ENCODE measurements at places on chromosomes 1 and 21.

DNA sequence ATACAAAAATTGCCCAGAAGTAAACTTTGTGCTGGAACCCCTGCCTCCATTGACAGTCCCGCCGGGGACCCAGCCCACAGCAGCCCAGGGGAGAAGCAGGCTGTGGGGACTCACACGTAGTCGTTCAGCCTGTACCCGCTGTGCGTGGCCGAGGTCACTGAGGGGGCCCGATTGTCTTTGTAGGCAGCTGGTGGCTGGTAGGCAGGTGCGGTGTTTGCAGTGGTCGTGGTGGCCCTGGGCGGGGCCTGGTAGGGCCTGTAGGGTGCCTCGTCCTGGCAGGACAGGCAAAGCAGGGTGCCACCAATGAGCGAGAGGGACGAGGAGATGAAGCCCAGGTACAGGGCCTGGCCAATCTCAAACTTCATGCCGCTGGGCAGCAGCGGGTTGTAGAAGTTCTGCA, 19.1 kb downstream of the CLDN14 start:
- no peak for DNase-seq

DNA sequence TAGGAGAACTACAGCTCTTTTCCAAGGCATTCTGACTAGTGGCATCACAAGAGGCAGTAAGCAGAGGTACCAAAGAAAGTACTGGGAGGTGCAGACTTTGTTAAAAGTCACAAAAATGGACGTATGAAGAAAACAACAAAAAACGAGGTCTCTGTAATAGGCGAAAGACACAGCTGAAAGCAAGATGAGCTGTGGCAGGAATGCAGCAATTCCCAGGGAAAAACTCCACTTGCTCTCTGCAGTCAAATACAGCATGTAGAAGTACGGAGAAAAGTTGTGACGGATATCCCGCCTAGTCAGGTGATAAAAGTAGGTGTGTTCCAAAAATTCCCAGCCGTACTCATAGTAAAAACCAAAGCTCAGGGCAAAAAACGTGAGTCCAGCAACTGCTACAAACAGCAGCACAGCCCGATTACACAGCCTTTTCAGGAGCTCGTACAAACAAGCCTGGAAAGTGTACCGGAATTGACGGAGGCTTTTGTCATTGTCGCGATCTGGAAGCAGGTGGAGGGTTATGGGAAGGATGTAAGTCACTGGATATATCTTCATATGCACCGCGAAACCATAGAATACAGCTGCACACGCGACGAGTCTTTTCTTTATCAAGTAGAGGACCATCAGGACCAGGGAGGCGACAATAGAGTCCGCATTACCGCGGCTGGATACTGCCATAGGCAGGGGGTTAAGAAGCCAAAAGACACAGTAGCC, 979 bp downstream of the PIGM start:
- no peak for DNase-seq

DNA sequence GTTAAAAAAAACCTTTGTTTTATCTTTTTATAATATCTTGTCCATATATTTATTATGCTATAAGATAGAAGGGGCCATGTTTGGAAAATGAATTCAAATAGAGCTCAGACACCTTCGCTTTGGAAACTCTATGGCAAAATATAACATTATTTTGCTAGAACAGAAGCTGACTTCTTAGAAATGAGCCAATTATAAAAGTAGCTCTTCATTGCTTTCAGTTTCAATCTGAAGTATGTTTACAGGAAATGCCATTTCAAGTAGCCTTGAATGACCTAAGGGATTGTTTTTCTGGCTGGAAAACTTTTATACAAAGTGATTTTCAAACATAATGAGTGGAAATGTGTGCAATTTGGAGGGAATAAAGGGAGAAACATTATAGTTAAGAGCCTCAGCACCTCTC, 37.8 kb upstream of the GBP5 start:
- no peak for DNase-seq

DNA sequence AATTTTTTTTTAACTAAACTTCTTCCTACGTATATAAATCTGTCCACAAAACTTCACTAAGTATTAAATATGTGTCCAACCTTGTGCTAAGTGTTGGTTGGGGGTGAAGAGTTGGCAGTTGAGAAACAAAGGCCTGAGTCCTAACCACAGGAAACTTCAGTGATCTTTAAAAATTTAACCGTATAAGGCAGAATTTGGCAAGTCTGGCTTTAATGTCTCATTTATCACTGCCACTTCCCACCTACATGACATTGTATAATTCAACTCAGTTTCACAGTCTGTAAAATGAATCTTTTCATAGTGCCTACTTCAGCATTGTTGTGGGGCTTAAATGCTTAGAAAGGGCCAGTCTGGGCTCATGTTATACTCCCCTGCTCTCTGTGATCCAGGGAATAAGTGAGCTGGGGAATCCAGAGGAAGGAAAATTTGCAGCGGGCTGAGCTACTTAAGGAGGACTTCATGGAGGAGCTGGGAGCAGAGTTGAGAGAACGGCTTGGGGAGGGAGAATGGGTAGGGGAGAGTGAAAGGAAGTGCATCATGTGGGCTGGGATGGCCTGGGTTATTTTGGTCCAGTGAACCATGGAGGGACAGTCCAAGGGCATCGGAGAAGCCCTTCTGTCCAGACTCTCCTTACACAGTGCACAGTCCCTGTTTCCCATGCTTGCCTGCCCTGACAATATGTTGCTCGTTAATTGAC, 14.5 kb downstream of the IFNAR2 start:
- DNase-seq, result no peak

GRCh38 chr1:183310753-183311479, 107.3 kb downstream of the NMNAT2 start:
- DNase-seq, result no peak

- no peak for DNase-seq
Measured at GRCh38 chr1:47859092-47859743, 138.0 kb downstream of the TRABD2B start.

DNA sequence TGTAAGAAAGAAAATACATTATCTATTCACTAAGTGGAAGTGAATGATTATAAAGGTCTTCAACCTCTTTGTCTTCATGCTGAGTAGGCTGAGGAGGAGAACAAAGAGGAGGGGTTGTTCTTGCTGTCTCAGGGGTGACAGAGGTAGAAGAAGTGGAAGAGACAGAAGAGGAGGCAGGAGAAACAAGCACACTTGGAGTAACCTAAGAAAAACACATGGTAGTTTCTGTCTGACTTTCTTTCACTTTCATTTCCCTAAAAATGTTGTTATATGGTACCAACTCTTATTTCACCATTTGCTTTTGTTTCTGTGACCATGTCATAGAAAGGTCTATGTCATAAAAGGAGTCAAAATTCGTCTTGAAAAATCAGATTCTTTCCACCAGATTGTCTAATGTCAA, 696.6 kb upstream of the BRINP3 start:
- no peak for DNase-seq

GRCh38 chr1:171654942-171655745, 2.7 kb upstream of the MYOC start:
- DNase-seq, result peak; percentile 40

GRCh38 chr1:161133220-161133740, 813 bp upstream of the DEDD start:
- no peak for DNase-seq

- DNase-seq, result no peak
Measured at GRCh38 chr1:112296908-112297307, 99.1 kb upstream of the CTTNBP2NL start.

- DNase-seq, result no peak
Measured at GRCh38 chr1:96362623-96363022, 359.0 kb upstream of the PTBP2 start.

DNA sequence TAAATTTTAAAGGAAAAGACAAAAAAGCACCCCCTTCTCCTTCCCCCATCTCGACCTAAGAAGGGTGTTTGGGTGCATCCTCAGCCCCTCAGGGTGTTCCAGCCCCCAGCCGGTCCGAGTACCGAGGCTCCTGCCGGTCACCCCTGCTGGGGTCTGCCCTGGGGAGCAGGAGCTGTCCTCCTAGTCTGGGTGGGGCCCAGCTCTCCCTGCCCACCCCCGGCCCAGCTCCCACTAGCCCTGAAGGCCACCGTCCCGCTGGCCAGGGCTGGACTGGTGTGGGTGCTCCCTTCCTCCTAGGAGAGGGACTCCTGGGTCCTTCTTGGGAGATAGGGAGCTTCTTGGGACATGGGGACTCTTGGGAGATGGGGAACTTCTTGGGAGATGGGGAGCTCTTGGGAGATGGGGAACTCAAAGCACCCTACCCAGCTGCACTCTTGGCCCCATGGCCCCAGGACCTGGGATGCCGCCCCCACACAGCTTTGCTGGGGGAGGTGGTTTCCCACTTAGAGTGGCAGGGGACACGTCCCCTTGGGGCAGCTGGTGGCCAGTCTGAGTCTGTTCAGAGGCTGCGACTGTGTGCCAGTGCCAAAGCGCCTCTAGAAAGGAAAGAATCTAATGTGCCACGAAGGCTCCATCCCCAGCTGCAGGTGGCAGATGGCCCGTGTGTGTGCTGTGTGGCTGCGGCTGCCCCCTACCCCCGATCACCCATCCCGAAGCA, 44.5 kb downstream of the MORN1 start:
- DNase-seq, result no peak

DNA sequence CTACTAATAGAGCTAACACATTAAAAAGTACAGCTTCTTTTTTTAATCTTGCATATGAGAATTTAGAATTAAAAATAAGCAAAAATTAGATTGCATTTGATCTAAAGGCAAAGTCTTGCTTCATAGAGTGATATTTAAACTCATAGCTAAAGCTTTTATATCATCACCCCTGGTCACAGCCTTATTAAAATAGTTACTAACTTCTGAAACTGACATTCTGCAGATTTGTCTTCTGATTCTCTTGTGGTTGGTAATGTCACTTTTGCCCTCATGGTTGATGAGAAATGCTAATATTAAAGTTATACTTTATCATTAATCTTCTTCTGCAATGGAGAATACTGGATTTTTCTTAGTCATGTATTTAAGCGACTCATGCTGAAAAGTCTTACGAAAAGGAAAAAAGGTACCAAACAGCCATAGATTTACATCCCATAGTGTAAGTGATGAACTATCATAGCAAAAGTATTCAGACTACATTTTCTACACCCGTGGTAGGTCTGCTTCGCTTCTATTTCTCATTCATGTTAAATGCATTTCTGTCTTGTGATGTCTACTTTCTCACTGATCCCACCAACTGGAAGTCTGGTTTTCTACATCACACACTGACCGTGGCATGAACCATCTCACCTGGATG, 330.5 kb upstream of the B3GALT2 start:
- DNase-seq, result no peak

DNA sequence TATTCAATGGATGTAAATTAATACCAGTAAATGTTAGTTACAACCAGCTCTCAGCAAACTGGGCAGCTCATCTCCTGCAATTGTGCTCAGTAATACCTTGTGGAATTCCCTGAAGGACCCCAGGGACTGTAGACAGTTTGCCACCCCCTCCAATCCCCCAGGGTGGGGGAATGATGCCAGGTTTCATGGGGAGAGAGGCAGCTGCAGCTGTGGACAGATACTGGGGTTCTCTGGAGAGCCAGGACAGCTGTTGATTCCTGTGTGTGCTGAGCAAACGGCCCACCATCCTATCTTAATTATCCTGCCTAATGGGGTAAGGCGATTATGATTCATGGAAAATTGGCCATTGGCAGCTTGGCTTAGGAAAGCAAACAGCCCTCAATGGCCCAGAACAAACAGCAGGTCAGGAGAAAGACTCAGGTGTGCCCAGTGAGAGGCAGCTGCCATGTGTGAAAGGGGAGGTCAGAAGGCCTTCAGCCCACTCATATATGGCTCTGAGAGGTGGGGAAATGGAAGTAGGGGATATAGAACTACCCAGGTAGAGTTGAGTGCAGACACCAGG, 148.9 kb upstream of the CTTNBP2NL start:
- DNase-seq, result no peak

DNA sequence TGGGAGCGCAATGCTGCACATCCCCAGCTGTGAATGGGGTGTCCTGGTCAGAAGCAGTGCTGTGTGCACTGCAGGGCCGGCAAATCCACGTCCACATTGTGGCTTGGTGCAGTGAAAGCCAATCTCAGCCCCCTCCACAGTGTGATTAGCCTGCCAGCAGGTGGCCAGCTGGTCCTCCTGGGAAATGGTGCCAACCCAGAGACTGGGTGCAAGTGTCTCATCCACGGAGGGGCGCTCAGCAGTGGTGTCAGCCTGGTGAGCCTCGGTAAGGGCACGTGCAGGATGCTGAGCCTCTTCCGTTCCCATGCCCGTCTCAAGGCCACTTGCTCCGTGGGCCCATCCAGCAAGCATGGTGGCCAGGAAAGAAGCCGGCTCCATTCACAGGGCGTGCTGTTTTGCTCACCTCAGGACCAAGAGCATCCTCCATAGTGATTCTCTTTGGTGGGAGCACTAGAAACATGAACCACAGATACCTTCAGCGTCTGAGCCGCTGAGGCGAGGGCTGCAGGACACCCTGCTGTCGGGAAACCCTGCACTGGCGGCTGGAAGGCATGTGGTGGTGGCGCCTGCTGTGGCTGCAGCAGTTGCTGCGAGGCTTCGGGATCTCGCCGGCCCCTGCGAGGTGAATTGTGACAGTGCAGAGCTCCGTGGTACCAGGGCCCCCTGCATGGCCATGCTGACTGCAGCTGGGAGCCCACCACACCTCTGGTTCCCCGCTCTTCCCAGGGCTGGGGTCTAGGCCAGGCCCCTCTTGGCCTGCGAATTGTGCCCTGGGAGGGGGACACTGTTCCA, 2.0 kb upstream of the SMYD3 start:
- DNase-seq, result no peak

GRCh38 chr1:76942549-76942948, 75.3 kb downstream of the ST6GALNAC5 start:
- DNase-seq, result no peak
